ENCODE measurements at places on chromosomes 13 and 19. TPM values are rescaled to one million over a fixed set of nuclear protein-coding genes. Genes with fewer than 3 reads are reported as not detected.
A peak's percentile ranks its signal among the peaks of the same experiment; 100 is the strongest.

DNA sequence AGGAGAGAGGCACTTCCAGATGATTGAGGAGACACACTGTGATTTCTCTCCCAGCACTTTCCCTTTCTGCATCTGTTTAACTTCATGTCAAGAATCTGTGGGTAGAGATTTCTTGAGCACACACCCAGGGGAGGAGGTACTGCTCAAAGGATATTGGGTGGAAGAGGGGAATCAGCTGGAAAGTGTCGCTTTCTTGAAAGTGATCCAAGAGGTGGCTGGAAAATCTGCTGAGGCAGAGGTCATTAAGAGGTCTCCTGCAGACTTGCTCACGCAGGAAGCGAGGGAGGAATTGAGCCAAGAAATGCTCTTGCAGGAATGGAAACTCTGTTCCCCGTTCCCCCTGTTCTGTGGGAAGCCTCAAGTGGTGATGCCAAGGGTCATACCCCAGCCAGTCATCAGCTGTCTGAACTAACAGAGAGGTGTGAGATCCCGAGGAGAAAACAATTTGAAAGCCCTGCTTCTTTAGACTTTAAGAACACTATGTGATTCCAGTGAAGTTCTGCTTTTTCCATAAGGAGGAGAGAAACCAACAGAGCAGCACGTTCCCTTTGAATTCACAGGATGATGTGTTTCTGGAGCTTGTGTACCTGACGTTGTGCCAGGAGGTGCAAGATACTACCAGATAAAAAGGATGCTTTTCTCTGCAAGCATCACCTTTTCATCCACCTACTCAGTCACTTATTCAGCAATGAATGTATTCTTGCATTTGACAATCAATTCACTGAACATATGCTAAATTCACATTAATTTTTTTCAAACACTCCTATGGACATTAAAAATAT, 163.4 kb upstream of the GPR12 start:
- DNase-seq = no peak

DNA sequence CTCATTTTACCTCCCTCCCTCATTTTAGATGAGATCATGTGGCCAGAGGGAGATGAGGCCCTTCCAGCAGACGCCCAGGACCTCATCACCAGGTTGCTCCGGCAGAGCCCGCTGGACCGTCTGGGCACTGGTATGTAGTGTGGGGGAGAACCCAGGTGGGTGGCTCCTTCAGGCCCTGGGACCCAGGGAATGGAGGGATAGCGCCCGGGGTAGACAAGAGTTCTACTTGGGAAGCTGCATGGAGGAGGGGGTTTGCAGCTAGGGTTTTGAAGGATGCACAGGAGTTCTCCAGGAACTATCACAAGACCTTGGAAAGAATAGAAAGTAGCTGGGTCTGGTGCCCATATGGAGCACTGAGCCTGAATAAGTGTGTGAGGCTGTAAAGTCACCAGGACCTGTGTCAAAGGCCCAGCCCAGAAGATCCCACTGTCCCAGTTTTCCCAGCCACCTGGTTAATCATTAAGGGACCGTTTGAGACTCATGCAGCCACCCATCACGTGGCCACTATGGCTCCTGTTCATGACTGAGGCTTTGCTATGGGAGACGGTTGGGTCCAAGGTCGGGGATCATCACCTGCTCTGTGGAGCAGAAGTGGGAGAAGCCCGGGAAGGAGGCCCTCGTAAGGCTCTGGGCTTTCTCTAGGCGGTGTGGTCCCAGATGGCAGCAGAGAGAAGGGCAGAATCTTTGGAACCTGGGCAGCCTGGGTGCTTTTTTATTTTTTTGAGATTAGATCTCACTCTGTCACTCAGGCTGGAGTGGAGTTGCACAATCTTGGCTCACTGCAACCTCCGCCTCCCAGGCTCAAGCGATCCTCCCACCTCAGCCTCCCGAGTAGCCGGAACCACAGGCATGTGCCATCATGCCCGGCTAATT, 17.0 kb upstream of the PIK3R2 start:
- no peak for DNase-seq

GRCh38 chr13:23212671-23213070, 31.9 kb downstream of the SGCG start:
- DNase-seq = no peak

GRCh38 chr13:32409561-32410421, 18.1 kb downstream of the N4BP2L1 start:
- no peak for DNase-seq

ZNF549 gene
- total RNA-seq = 2.9 TPM

GRCh38 chr13:38045278-38046048, 175.9 kb upstream of the TRPC4 start:
- no peak for DNase-seq

DNA sequence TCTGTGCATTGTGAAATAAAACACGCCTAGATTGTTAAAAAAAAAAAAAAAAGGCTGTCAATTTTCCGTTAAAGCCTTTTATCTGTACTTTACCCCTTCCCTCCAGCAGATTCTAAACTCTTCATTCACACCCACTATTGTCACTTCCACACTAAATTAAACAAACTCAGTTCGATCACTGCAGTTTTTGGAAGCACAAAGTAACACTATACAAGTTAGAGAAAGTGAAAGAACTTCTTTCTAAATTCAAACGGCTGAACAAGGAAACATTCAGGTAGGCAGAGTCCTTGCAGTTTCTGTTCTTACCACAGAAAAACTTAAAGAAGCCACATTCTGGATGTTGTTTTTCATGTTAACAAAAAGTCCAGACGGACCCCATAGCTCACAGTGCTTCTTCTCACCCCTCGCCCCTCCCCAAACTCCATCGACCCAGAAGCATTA, 27.5 kb upstream of the UBE2L5 start:
- DNase-seq = no peak

- no peak for DNase-seq
Measured at GRCh38 chr13:20148501-20149183, 12.2 kb downstream of the GJA3 start.

LMTK3 gene
- 3.6 TPM for total RNA-seq

DNA sequence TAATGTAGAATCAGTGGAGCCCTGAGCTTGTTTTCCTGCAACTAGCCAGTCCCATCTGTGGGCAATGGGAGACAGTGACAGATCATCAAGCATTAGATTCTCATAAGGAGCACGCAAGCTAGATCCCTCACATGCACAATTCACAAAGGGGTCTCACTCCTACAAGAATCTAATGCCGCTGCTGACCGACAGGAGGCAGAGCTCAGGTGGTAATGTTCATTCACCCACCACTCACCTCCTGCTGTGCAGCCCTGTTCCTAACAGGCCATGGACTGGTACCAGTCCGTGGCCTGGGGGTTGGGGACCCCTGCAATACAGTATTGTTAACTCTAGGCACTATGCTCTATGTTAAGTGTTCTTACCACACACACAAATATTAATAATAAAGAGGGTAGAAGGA, 362.8 kb downstream of the RBM26 start:
- no peak for DNase-seq

- peak; percentile 45 for DNase-seq
Measured at GRCh38 chr13:98450539-98451111, 126.3 kb downstream of the STK24 start.

DNA sequence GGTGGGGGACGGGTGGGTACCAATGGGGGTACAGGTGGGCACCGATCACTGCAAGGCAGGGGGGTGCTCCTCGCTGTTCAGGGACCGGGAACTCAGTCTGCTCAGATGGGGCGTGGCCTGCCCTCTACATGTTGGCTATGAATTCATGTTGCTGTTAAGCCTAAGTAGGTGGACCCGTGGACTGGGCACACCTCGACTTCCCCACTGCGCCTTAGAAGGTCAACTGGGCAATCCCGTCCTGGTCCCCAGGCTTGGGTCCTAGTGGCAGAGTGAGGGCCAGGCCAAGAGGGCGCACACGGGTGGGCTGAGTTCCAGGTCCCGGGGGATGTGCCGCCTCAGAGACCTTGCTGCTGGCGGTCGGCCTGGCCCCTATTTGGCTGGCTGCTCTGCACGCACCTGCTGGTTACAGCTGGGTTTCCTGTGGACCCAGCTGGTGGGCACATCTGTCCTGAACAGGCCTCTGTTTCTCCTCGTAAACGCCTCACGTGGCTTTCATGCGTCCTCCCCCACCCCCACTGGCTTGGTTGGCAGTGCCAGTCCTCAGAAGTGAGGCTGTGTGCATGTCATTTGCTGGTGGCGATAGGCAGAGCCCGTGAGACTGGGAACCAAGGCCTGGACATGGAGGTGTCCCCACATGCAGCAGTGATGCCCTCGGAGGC, 13.5 kb upstream of the ZNF554 start:
- DNase-seq = no peak

PSG2 gene
- total RNA-seq = not detected

DNA sequence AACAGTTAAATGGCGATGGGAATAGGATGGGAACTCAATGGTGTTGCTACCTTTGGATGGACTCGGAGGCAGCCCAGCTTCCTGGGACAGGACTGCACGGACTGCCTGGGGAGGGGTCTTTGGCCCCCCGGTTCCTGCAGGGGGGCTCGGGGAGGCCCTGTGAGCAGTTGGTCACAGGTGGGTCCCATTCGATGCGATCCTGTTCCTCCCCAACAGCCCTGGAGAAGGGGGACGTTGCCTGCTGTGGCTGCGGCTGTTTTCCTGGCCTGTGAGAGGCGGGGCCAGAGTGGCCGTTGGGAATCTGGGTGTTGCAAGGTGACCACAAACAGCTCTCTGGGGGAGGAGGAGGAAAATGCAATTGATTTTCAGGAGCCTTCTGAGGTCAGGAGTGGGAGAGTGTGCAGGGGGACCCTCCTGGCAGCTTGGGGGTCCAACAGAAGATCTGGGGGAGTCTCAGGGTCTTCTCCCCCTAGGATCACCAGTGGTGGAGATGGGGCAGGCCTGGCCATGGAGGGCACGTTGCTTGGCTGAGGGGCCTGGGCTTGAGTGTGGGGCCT, 1.9 kb upstream of the PLPPR3 start:
- no peak for DNase-seq

WDR62 gene
- total RNA-seq = 16.8 TPM

DNA sequence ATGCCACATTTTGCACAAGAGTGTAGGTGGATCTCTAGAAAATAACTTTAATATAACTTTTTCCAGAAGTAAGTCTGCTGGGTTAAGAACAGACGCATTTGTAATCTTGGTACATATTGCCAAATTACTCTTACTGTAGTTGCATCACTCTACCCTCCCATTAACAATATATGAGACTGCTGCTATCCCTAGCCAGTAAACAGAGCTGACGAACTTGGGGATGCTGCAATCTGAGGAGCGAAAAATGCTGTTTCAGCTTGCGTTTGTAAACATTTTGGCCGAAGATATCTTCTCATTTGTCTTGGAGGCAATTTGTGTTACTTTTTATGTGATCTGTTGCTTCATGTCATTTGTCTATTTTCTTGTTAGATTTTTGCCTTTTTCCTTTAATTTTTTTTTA, 1482.8 kb downstream of the OLFM4 start:
- DNase-seq = no peak

DNA sequence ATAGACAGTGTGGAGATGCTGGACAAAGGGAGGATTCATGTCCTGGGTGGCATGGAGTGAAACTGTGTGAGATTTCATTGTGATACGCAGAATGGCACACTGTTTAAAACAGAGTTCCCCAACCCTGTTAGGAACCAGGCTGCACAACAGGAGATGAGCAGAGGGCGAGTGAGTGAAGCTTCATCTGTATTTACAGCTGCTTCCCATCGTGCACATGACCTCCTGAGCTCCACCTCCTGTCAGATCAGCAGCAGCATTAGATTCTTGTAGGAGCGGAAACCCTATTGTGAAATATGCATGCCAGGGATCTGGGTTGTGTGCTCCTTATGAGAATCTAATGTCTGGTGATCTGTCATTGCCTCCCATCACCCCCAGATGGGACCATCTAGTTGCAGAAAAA, 72.5 kb downstream of the RAP2A start:
- no peak for DNase-seq

DNA sequence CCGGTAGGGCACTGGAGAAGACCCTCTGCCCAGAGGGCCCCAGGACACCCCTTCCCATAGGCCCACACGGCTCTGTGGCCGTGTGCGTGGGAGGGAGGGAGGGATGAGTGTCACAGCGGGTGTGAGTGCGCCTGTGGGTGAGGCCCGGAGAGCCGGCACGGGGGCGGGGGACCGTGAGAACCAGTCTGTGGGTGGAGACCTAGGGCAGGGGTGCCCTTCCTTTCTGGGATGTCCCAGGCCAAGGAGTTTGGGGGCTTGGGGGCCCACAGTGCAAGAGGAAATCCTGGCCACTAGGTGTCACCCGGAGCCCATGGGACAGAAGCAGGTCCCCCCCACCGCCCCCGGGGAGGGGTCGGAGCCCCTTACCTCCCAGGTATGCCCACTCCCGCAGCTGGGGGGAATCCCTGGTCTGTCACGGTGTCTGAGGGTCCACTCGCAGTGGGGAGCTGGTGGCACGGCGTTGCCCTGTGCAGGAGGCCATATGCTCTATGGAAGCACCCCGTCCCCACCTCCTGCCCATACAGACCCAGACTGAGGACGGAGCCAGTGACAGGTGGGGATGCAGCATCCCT, 16.0 kb upstream of the SLC7A10 start:
- peak; percentile 54 for DNase-seq

GRCh38 chr13:41216160-41216559, 21.8 kb upstream of the KBTBD7 start:
- no peak for DNase-seq

CEACAM7 gene
- not detected for total RNA-seq

DNA sequence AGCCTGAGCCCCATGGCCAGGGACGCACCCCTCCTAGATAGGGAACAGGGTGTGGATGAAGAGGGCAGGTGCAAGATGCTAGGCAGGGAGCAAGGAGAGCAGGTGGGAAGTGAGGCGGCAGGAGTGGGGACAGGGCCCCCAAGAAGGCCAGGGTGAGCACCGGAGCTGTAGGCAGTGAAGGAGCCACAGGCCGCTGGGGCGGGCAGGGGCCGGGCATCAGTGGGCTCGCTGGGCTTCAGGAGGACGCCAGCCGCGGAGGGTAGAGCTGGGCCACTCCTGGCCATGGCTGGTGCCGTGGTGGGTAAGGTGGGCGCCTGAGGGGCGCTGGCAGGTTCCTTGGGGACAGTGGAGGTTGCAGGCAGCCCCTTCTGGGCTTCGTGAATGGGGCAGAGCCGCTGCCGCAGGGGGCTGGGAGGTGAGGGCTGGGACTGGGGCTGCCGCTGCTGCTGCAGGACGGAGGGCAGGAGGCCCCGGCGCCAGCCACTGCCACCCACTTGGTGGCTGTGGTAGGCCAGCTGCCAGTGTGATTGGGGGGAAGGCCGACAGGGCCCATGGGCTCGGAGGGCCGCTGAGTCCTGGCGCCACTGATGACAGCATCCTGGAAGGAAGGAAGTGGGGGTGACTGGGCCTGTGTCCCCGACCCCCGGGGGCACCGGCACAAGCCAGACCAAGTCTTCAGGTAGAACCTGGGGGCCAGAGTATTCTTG, 2.1 kb downstream of the NKPD1 start:
- no peak for DNase-seq

CYP2A7 gene
- total RNA-seq = not detected

- DNase-seq = no peak
Measured at GRCh38 chr19:28465371-28466086, 747.4 kb downstream of the UQCRFS1 start.

TRPC4 gene
- total RNA-seq = not detected

- DNase-seq = no peak
Measured at GRCh38 chr19:33297401-33298145, 4.8 kb downstream of the CEBPA start.

DNA sequence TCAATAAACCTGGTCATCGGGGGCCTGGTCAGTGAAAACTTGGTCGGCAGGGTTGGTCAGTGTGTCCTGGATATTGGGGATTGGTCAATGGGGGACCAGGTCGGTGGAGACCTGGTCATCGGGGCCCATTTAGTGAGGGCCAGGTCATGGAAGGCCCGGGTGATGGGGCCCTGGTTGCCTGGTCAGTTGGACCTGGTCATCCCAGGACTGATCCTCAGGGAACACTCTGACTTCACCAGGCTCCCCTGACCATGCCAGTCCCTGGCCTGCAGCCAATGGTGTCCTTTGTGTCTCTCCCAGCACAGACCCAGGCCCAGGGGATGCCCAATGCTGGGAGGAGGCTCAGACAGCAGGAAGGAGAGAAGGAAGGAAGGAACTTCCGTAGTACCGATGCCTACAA, 42.1 kb upstream of the TPM4 start:
- no peak for DNase-seq
